ENCODE measurements at places on chromosomes 1 and 21.

GRCh38 chr1:18199462-18199861 is 91.9 kb downstream of the IGSF21 start:
- no peak for DNase-seq

DNA sequence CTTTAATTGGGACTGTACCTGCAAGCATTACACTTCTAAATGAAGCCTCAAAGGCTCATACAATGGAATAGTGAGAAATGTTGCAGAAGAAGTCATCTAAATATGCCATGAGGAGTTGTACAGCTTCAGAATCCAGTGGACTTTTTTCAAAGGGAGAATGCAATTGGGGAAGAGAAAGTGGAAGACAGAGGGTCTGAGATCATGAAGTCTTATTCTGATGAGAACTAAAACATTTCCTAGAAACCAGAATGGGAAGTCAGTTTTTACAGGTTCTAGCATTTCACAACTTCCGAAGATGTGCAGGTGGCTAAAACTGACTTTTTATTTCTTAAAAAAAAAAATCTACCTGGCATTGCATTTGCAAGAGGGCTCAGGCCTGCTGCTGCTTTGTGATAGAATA is 424.4 kb upstream of the RUNX1 start:
- DNase-seq = no peak

- no peak for DNase-seq
These were observed 31.7 kb upstream of the TADA1 start for GRCh38 chr1:166907763-166908162.

GRCh38 chr1:30914931-30915330 is 6.4 kb upstream of the SDC3 start:
- no peak for DNase-seq

- DNase-seq = no peak
These were observed 189.4 kb upstream of the FGGY start for GRCh38 chr1:59107516-59107915.

GRCh38 chr1:66563941-66564630 is 30.1 kb downstream of the SGIP1 start:
- peak; percentile 100 for DNase-seq

DNA sequence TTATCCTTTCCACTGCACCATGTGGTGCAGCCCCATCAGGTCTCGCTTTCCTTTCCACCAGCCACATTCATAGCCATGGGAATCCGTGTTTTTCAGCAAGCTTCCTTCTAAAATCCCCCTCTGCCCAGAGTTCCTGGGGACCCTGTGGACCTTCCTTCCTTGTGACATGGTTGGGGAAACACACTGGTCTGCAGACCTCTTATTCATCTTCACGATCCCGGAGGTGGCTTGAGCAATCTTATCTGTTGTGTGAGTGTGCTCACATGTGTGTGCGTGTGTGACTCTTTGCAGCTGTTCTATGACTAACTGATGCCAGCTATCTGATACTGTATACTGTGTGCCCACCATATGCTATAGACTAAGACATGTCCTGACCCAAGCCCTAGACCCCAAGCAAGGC is 15.6 kb upstream of the IL10 start:
- DNase-seq = no peak

- DNase-seq = no peak
These were observed 454 bp upstream of the NENF start for GRCh38 chr1:212432272-212432660.

GRCh38 chr1:6260961-6261614 is at the start of gene GPR153:
Gene GPR153, minus strand, starts transcription at chr1:6261098. Its CDS starts 6,193 bp downstream, at chr1:6254905.
- DNase-seq = no peak

DNA sequence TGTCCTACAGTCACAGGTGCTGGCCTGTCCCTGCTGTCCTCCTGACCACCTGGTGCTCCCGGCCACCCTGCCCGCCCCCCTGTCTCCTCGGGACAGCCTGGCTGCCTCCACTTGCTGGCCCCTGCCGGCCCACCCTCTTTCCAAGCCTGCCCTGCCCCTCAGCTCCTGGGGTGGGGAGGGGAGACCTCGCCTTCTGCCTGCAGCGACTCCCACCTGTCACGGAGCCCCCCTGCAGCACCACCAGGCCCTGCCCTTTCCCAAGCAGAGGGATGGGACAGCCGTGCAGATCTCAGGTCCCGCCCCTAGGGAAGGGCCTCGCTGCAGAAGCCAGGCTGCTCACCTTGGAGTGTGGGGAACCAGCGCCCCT is 7.5 kb downstream of the LRRC3 start:
- no peak for DNase-seq

DNA sequence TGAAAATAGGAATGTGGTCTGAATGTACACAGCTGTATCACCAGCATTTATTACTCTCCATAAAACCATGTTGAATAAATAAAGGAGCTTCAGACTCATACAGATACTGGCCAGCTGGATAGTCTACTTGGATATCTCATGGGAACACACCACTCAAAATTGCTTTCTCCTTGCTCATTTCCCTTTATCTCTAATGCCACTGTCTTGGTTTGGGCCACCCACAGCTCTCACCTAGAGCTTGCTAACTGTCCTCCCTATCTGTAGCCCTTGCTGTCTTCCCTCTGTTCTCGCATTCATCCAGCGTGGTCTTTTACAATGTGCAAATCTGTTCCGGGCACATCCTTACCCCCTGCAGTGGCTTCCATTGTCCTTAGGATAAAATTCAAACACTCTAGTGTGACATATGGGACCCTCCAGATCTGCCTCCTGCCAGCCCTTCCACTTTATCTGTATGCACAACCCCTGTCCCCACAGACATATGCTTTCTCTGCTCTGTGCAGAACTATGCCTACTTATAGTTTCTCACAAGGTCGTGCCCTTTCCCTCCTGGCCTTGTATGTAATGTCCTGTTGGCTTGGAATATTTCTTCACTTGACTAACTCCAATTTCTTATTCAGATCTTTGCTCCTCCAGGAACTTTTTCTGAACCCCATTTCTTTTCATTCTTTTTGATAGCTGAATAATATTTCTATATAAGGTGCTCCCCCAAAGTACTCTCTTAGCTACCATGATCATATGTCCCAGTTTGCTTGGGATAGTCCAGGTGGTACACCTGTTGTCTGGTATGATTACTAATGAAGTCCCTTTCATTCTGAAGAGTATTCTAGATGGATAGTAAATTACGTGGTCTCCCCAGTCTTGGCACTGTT is 2.9 kb downstream of the FLVCR1 start:
- peak; percentile 37 for DNase-seq

DNA sequence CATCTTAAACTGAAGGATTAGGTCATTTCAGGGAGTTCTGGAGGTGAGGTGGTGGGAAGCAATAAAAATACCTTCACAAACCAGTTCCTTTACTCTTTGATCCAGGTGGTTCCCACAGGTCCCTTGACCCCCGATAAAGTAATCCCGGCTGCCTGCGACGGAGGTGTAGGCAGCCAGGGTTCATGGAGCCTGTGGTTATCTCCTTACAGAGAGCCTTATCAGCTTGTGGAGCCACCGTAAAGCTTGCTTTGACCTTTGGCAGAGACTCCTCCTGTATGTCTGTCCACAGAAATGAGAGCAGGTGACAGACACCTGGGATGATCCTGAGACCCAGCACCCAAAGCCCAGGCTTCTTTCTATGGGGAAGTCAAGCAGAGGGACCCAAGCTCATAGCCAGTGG is 243.4 kb downstream of the KIF26B start:
- no peak for DNase-seq

DNA sequence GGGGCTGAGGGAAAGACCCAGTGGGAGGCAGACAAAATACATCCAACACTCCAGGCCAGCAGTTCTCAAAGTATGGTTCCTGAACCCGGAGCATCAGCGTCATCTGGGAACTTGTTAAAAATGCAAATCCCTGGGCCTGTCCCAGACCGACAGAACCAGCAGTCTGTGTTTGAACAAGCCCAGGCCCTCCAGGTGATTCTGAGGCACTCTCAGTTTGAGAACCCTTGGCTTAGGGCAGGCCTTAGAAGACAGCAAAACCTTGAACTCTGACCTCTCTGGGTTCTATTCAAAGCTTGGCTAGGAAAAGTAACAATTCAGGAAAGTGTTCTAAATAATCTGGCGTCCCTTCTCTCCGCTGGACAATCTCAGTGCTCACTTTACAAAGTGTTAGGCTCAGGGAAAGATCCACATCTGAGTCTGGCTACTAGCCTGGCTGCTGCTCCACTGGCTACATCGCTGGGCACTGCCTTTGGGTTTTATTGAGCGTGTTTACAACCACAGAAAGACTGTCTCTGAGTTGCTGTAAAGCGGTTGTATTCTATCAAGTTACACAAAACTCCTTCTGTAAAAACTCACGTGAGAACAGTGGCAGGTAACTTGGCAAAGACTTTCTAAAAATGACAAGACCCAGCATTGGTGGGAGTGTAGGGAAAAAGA is 166.1 kb downstream of the HIVEP3 start:
- DNase-seq = no peak

GRCh38 chr1:157978586-157979403 is 14.7 kb upstream of the KIRREL1 start:
- no peak for DNase-seq

- DNase-seq = no peak
These were observed 25.3 kb downstream of the RBM11 start for GRCh38 chr21:14241297-14241696.

DNA sequence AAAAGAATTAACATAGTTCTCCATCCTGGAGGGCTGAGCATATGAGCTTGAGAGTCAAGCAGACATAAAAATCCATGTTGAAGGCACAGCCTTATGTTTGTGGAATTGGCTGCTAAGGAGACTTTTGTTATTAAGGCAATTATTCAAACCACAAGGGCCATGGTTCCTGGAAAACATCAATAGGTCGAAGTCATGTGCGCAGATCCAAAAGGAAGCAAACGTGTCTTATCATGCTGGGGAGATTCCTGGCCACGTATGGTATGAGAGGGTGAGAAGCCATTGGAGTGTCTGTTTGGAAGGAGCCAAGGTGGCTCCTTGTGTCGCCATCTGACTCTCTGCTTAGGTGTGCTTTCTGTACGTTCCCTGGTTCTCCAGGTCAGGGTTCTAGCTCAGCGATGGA is 61.8 kb upstream of the COA6 start:
- DNase-seq = no peak

DNA sequence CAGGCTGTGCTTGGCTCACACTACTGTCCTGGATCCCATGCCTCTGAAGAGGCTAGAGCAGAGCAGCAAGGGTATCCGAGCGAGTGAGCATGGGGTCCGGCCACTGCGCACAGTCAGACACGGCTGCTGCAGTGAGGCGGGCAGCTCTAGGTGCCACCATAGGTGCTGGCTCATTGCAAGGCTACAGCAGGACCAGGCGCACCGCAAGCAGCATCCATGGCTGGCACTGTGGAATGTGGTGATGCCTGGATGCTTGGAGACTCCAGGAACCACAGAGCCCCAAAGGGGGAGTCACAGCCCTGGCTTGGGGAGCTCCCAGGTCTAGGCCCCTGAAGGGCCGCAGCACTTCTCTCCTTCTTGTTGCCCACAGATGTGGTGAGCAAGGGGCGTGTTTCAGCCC is 47.2 kb downstream of the ATP6V1G3 start:
- DNase-seq = no peak

GRCh38 chr1:43760745-43761317 is 53.5 kb downstream of the ST3GAL3 start:
- no peak for DNase-seq

DNA sequence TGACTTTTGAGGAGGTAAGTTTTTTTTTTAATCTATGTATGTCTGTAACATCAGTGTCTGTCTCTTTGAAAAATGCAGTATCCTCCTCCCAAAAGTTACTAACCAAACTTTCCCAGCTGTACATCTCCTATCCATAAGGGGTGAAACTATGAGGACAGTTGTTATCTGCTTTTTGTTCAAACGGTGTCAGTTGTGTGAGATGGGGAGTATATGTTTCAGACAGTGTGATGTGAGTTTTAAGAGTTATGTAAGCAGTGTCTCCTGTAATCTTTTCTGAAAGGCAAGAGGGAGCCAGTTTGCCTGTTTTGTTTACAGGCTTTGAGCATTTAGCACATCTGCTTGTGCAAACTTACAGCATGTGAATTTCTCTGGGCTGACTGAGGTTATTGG is 34.8 kb upstream of the CACYBP start:
- no peak for DNase-seq

DNA sequence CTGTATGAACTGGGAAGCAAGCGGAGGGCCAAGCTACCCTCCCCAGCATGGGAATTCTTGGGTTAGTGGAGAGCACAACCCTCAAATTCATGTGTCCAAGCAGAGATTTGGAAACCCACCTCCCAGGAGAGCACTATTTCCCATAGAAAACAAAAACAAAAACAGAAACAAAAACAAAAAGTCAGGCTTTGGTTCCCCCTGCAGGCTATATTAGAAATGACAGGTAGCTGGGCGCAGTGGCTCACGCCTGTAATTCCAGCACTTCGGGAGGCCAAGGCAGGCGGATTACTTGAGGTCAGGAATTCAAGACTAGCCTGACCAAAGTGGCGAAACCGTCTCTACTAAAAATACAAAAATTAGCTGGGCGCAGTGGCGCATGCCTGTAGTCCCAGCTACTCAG is 10.8 kb downstream of the MINDY1 start:
- peak; percentile 44 for DNase-seq

DNA sequence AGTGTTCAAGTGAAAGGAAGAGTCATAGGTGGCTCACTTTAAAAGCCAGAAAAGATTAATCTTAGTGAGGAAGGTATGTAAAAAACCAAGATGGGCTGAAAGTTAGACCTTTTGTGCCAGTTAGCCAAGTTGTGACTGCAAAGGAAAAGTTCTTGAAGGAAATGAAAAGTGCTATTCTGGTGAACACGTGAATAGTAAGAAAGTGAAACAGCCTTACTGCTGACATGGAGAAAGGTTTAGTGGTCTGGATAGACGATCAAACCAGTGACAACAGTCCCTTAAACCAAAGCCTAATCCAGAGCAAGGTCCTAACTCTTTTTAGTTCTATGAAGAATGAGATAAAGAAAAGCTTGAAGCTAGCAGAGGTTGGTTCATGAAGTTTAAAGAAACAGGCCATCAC is 106.4 kb downstream of the CTH start:
- no peak for DNase-seq

- DNase-seq = no peak
These were observed 140.5 kb upstream of the MAP1LC3C start for GRCh38 chr1:242139442-242139841.

- peak; percentile 99 for DNase-seq
These were observed 24.4 kb downstream of the TBX15 start for GRCh38 chr1:118963456-118964430.

- no peak for DNase-seq
These were observed 11.8 kb downstream of the PADI4 start for GRCh38 chr1:17319561-17320350.

GRCh38 chr1:217910791-217911320 is 279.7 kb downstream of the SPATA17 start:
- no peak for DNase-seq

- DNase-seq = no peak
These were observed 38.2 kb upstream of the PPP1R15B start for GRCh38 chr1:204449678-204450280.

DNA sequence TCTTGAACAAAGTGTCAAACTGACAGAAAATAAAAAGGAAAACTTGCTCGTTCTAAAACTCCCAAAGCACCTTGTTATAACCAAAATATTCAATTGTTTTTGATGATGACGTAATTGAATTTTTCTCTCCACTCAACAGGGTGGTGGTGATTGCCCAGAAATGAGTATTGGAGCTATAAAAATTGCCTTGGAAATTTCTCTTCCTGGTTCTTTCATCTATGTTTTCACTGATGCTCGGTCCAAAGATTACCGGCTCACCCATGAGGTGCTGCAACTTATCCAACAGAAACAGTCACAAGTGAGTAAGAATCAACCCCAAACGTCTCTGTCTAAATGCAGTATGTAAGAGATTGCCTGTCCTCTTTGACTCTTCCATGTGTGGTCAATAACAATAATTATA is 130.1 kb downstream of the HMCN1 start:
- peak; percentile 51 for DNase-seq

- peak; percentile 90 for DNase-seq
These were observed 48.0 kb downstream of the NID1 start for GRCh38 chr1:236016782-236017400.
